ENCODE measurements at places on chromosomes 13 and 19.

DNA sequence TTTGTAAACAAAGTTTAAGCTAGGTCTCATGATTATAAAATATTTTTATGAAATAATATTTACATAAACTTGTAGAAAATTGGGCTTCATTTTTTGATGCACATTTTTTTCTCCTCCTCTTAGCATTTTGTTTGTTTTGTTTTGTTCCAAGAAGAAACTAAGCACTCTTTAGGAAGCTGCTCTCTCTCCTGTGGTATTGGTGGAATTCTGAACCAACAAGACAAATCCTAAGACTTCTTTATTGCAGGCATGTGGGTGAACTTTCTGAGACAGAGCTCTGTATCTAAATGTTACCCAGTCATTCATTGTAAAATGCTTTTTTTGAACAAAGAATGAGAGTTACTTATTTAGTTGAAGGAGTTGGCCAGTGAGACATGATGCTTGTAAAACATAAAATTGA lies 39.3 kb downstream of the LMO7 start:
- no peak for DNase-seq

- DNase-seq: no peak
These were observed 47.1 kb downstream of the ING1 start for GRCh38 chr13:110760611-110761010.

DNA sequence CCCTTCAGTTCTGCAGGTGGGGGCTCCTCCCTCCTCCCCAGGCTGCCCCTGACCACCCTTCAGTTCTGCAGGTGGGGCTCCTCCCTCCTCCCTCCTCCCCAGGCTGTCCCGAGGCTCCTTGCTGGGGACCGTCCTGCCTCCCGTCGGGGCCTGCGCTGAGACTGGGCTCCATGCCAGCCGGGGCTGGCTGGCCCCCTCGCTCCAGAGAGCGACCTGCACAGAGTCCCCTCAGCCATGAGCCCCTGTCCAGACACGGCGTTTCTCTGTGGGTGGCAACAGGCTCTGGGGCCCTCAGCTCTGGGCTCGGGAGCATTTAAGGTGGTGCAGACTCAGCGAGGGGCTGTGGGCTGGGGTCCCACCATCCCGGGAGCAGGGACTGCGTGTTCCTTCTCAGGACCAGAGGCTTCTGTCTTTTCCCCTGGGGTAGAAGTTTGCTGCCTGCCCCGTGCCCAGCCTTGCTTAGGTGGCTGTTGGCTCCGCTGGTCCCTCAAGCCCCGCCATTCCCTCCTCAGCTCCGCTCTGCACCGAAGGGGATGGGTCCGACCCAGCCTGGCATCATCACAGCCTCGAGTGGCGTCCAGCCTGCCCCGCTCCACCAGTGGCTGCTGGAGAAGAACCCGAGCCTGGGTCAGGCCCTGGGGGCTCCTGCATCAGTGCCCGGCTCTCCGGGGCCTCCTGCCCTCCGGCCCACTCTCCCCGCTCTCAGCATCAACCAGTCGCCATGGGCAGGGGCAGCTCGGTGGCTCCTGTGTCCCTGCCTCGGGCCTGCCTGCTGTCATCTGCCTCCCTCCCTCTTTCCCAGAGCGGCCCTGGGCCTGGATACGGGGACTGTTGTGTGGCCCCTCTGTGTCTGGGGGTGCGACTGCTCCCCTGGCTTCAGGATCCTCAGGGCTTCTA lies 27.6 kb downstream of the CSNK1G2 start:
- no peak for DNase-seq

- no peak for DNase-seq
These were observed 16.7 kb downstream of the VWA8 start for GRCh38 chr13:41944229-41944628.

GRCh38 chr13:74569251-74569650 lies 435.0 kb upstream of the KLF12 start:
- no peak for DNase-seq

- no peak for DNase-seq
These were observed 208.0 kb downstream of the DLEU7 start for GRCh38 chr13:50635504-50635903.

GRCh38 chr19:1288833-1289685 lies 3.4 kb downstream of the EFNA2 start:
- DNase-seq: no peak

DNA sequence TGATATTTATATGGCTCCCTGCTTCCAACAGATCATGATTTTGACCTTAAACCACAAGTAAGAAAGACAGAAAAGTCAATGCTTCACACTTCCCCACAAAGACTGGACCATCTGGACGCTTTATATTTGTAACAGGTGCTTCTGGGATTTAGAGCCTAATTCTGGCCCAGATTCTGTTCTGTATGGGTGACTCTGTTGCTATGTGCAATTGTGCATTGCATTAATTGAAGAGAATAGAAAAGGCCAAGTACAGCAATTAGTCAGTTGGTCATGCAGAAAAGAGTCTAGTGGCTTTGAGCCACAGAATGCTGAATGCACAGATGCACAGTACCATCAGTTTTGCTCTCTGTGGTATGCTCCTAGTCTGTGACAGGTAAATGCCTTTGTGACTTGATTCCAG lies 657.4 kb upstream of the ATXN8OS start:
- DNase-seq: no peak
